ENCODE measurements at places on chromosomes 6 and 20.

- no peak for DNase-seq
- no peaks in the 10 kb centered on the region for H3K36me3 ChIP-seq
- H3K27me3 ChIP-seq, result no peaks in the 10 kb centered on the region
- no peaks in the 10 kb centered on the region for H3K4me1 ChIP-seq
- no peak overlapping the region for H3K4me3 ChIP-seq
Measured at GRCh38 chr6:151676460-151676945, 131.0 kb upstream of the ESR1 start.

- no peak overlapping the region for H3K4me3 ChIP-seq
- H3K36me3 ChIP-seq, result no peaks in the 10 kb centered on the region
- no peak for DNase-seq
- no peaks in the 10 kb centered on the region for H3K4me1 ChIP-seq
- H3K27me3 ChIP-seq, result peaks cover 22% of the 10 kb centered on the region
- no peak overlapping the region for H3K27ac ChIP-seq
Measured at GRCh38 chr20:57464642-57465211, 60.2 kb downstream of the CTCFL start.

DNA sequence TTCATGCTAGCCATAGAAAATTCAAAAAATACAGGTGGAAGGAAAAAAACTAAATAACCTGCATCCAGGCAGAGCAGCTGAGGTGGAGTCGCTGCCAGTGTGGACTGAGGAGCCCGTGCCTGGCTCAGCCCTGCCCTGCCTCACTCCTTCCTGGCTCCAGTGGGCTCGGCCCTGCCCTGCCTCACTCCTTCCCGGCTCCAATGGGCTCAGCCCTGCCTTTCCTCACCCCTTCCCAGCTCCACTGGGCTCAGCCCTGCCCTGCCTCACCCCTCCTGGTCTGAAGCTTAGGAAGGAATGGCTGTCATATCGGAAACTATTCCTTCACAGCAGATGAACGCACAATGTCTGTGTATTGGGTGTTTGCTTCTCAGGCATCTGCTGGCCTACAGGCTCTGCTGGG lies 142.1 kb downstream of the SMOC2 start:
- H3K36me3 ChIP-seq, result no peaks in the 10 kb centered on the region
- DNase-seq, result no peak
- no peaks in the 10 kb centered on the region for H3K4me1 ChIP-seq
- H3K27me3 ChIP-seq, result no peaks in the 10 kb centered on the region

- no peaks in the 10 kb centered on the region for H3K27me3 ChIP-seq
- H3K36me3 ChIP-seq, result no peaks in the 10 kb centered on the region
- no peak overlapping the region for H3K27ac ChIP-seq
- no peaks in the 10 kb centered on the region for H3K4me1 ChIP-seq
- no peak overlapping the region for H3K4me3 ChIP-seq
Measured at GRCh38 chr6:79231666-79232065, 2.8 kb downstream of the HMGN3 start.

DNA sequence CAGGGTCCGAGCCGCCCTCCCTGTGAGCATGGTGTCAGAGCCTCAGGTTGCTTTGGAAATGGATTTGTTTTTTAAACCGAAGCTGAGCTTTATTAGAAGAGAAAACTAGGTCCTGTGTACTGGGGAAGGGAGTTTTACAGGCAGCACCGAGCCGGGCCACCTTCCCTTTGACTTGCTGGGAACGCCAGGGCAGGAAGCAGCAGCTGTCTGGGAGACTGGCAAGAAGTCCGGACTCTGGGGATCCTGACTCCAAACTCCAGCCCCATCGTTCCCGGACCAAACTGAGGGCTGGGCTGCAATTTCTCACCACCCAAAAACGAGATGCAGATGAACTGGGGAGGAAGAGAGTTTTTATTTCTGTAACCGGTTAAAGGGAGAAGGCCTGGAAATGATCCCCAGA lies 214.9 kb upstream of the KCNG1 start:
- peaks cover 17% of the 10 kb centered on the region for H3K27me3 ChIP-seq
- H3K27ac ChIP-seq, result no peak overlapping the region
- H3K4me1 ChIP-seq, result peaks cover 5% of the 10 kb centered on the region
- no peak for DNase-seq

GRCh38 chr6:159041181-159041580 lies 3.6 kb downstream of the TAGAP start:
- peaks cover 52% of the 10 kb centered on the region for H3K27me3 ChIP-seq
- H3K27ac ChIP-seq, result no peak overlapping the region
- no peaks in the 10 kb centered on the region for H3K4me1 ChIP-seq
- no peak overlapping the region for H3K4me3 ChIP-seq
- no peaks in the 10 kb centered on the region for H3K36me3 ChIP-seq
- DNase-seq, result no peak

GRCh38 chr6:83868639-83869038 lies 9.2 kb downstream of the CYB5R4 start:
- H3K27me3 ChIP-seq, result no peaks in the 10 kb centered on the region
- H3K4me1 ChIP-seq, result peaks cover 2% of the 10 kb centered on the region
- H3K36me3 ChIP-seq, result peaks cover 9% of the 10 kb centered on the region
- no peak overlapping the region for H3K4me3 ChIP-seq

- peaks cover 27% of the 10 kb centered on the region for H3K4me1 ChIP-seq
- peak; percentile 83 for DNase-seq
- H3K36me3 ChIP-seq, result peaks cover 37% of the 10 kb centered on the region
Measured at GRCh38 chr20:36543184-36544133, 2.1 kb downstream of the MYL9 start.

DNA sequence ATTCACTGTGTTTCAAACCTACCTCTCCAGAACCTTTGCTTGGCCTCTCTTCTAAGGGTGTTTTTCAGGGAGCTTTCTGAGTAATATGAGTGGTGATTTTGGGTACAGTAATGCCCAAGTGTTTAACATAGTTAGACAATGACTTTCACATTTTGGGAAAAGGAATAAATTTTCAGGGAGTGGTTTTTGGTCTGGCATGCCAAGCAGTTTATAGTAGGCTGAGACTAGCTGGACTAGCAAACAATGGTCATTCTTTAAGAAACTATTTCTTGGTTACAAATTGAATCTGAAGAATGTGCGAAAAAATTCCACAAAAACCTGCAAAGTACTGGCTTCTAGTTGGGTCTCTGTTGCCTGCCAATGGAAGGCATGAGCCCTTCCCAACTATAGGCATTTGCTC lies 15.4 kb downstream of the FNDC1 start:
- H3K4me1 ChIP-seq, result no peaks in the 10 kb centered on the region
- no peaks in the 10 kb centered on the region for H3K36me3 ChIP-seq
- no peak overlapping the region for H3K4me3 ChIP-seq
- peaks cover 2% of the 10 kb centered on the region for H3K27me3 ChIP-seq
- no peak for DNase-seq

GRCh38 chr20:23094213-23094896 lies 8.2 kb upstream of the CD93 start:
- H3K27ac ChIP-seq, result no peak overlapping the region
- no peak overlapping the region for H3K4me3 ChIP-seq
- peaks cover 51% of the 10 kb centered on the region for H3K27me3 ChIP-seq

DNA sequence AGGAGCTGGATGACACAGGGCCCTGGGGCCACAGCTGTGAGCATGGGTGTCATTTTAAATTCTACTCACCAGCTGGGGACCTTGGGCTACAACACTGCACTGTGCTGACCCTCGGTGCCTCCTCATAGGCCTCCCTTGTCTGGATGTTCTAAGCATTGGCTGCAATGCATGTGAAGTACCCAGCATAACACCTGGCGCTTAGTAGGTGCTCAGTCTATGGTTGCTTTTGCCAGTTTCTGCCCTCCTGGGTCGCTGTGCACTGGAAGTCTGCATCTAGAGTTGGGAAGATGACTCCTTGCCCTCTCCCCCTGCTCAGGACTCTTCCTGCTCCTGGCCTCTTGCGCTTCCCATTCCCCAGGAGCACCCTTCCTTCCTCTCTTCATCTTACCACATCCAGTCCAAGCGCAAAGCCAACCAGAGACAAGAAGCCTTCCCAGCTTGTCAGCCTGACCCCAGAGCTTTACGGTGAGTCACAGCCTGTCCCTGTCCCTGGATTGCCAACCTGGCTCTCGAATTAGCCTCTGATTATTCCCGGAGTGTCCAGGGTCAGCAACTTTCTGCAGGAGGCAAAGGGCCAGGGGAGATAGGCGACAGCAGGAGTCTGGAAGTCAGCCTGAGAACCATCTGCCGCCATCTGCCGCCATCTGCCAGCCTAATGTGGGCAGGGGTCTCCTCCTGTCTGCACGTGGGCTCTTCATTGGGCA lies 8.8 kb downstream of the SLC13A3 start:
- DNase-seq, result no peak
- H3K27ac ChIP-seq, result no peak overlapping the region
- peaks cover 3% of the 10 kb centered on the region for H3K4me1 ChIP-seq
- H3K4me3 ChIP-seq, result no peak overlapping the region

DNA sequence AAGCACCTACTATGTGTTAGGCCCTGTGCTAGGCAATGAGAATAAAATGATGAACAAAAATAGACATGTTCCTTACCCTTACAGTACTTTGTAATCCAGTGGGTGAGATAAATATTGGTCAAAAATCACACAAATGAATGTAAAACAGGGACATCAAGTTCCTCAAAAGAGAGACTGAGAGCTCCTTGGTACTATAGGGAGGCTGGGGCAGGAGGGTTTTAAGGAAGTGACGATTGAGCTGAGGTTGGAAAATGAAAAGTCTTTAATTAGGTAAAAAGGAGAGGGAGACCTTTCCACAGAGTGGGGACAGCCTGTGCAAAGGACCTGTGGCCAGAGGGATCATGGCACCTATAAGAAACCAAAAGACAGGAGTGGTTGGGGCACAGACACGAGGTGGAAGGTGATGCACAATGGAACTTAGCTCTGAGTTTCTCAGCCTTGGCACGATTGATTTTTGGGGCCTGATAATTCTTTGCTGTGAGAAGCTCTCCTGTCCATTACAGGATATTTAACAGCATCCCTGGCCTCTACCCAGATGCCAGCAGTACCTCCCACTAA lies 140.3 kb downstream of the CEP57L1 start:
- H3K27ac ChIP-seq, result no peak overlapping the region
- no peaks in the 10 kb centered on the region for H3K4me1 ChIP-seq
- no peak for DNase-seq
- peaks cover 2% of the 10 kb centered on the region for H3K27me3 ChIP-seq
- H3K4me3 ChIP-seq, result no peak overlapping the region

- peak; percentile 32 for DNase-seq
- H3K27ac ChIP-seq, result no peak overlapping the region
- H3K36me3 ChIP-seq, result no peaks in the 10 kb centered on the region
- H3K4me3 ChIP-seq, result no peak overlapping the region
- H3K27me3 ChIP-seq, result no peaks in the 10 kb centered on the region
Measured at GRCh38 chr6:81625216-81625615, 127.3 kb downstream of the TENT5A start.

GRCh38 chr20:34268851-34269636 lies 27.8 kb downstream of the ASIP start:
- DNase-seq, result no peak
- H3K36me3 ChIP-seq, result no peaks in the 10 kb centered on the region

DNA sequence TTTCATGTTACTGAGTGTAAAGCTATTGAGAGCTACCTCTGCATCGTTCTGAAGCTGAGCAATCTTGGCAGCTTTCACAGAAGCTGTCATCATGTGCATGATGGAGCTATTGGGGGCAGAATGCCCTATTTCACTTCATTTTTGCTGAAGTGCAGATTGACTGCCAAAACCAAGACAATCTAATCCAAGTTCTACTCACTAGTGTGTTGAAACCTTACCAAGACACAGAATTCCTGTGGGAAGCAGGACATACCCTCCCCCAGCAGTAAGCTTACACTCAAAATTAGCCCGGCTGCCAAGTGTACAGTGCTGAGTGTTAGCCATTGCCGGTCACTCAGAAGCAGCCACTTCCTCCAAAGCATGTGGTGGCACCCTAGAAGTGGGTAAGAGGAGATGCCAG lies 177.3 kb upstream of the TENT5A start:
- DNase-seq, result peak; percentile 21
- H3K4me1 ChIP-seq, result peaks cover 4% of the 10 kb centered on the region
- H3K4me3 ChIP-seq, result no peak overlapping the region
- no peaks in the 10 kb centered on the region for H3K36me3 ChIP-seq
- no peak overlapping the region for H3K27ac ChIP-seq
- no peaks in the 10 kb centered on the region for H3K27me3 ChIP-seq

- peak overlapping the region; percentile 81 for H3K4me3 ChIP-seq
- no peaks in the 10 kb centered on the region for H3K27me3 ChIP-seq
- H3K36me3 ChIP-seq, result peaks cover 31% of the 10 kb centered on the region
- peak; percentile 46 for DNase-seq
- peak overlapping the region; percentile 84 for H3K27ac ChIP-seq
Measured at GRCh38 chr6:30490026-30490876, 942 bp downstream of the HLA-E start.

GRCh38 chr6:50271266-50271665 lies 221.5 kb upstream of the DEFB112 start:
- no peaks in the 10 kb centered on the region for H3K4me1 ChIP-seq
- no peak overlapping the region for H3K4me3 ChIP-seq
- no peaks in the 10 kb centered on the region for H3K36me3 ChIP-seq
- DNase-seq, result no peak

- peak; percentile 73 for DNase-seq
- peak overlapping the region; percentile 77 for H3K27ac ChIP-seq
- H3K4me1 ChIP-seq, result peaks cover 7% of the 10 kb centered on the region
- H3K27me3 ChIP-seq, result no peaks in the 10 kb centered on the region
Measured at GRCh38 chr20:32483351-32484224, 101.5 kb downstream of the NOL4L start.

DNA sequence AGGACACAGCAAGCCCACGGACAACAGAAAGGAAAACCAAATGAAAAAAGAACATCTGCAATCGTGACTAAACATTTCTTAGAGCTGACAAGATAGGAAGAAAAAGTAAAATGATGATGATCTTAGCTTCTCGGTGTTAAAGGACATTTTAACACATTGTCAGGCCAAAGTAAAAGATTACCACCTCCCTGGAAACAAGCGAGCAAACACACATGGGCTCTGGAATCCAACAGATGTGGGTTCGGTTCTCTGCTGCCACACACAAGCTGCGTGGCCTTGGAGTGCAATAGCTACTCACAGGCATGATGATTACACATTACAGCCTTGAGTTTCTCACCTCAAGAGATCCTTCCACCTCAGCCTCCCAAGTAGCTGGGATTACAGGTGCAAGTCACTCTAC lies 7.5 kb upstream of the AAR2 start:
- DNase-seq, result no peak
- no peaks in the 10 kb centered on the region for H3K27me3 ChIP-seq
- no peak overlapping the region for H3K4me3 ChIP-seq
- H3K4me1 ChIP-seq, result no peaks in the 10 kb centered on the region

GRCh38 chr6:115765966-115766365 lies 294.7 kb downstream of the FRK start:
- H3K27ac ChIP-seq, result no peak overlapping the region
- no peaks in the 10 kb centered on the region for H3K27me3 ChIP-seq
- no peaks in the 10 kb centered on the region for H3K36me3 ChIP-seq
- H3K4me1 ChIP-seq, result no peaks in the 10 kb centered on the region

DNA sequence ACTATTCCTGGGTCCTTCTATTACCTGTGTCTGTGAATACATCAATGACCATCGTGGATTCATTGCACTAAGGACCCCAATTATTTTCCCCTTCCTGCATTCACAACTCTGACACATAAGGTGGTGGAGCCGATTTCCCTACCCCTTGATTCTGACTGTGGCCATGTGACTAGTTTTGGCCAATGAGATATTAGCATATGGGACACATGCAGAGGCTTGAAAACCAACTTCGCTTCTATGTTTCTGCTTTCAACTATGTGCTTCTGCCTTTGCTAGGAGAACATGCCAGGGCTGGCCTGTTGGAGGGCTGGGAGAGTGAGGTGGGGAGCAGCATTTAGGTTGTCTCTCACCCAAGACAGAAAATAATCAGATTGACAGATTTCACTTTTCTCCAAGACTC lies 483.1 kb upstream of the JAG1 start:
- DNase-seq, result no peak
- no peaks in the 10 kb centered on the region for H3K36me3 ChIP-seq
- H3K27me3 ChIP-seq, result no peaks in the 10 kb centered on the region
- no peak overlapping the region for H3K27ac ChIP-seq
- H3K4me1 ChIP-seq, result peaks cover 3% of the 10 kb centered on the region
- H3K4me3 ChIP-seq, result no peak overlapping the region

Measured in IMR-90 (cell line).